NCI-H187 treated with DMSO at 0.1 percent for 48 hours (cell line): ENCODE measurements at places on chromosomes 6 and 20.

DNA sequence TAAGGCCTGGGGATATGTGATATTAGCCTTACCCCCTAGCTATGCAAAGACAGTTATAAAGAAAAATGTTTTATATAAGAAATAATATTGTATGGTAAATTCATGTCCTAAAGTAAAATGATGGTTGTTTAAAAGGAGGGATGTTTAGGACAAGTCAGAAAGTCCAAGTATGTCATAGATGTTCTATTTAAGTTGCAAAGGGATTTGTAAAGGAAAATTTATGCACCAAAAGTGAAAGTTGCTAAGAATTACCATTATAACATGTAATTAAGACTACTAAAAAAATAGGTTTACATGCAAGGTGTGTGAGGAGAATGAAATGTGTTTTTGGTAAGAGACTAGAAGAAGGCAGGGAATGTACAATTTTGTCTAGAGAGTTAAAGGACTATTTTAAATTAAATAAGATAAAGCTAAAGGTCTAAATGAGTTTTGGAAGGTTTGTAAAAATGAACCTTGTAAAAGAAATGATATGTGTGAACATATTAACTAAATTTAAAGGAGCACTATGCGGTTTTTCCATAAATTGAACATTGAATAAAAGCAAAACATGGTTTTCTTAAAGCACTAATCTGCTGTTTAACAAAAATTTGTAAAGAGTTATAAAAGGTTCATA is 22.7 kb upstream of the GOPC start:
- DNase-seq = no peak

DNA sequence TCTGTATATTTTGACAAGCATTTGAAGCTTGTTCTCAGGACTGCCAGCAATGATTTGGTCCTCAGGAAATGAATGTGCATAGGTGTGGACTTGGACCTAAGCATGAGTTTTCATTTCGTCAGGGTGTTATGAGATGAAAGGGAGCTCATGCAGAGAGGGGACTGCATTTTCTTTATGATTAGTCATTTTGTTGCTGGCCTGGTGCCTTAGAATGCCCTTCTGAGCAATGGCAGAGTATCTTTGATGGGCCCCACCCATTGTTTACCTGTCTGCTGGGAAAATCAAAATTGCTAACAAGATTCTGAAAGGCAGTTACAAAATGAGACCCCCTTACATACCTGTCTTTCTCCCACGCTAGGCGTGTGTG is 51.5 kb upstream of the MTHFD1L start:
- DNase-seq = no peak

- no peak for DNase-seq
These were observed at the start of gene SFT2D1 for GRCh38 chr6:166342349-166343149. SFT2D1 (minus strand) TSS chr6:166342545; CDS start chr6:166342481, 64 bp downstream.

GRCh38 chr20:42218621-42219374 is 600.6 kb upstream of the CHD6 start:
- DNase-seq = no peak

- DNase-seq = peak; percentile 23
These were observed 12.4 kb downstream of the LY86 start for GRCh38 chr6:6600875-6601274.

- DNase-seq = no peak
These were observed 18.5 kb upstream of the C6orf141 start for GRCh38 chr6:49531774-49532569.

DNA sequence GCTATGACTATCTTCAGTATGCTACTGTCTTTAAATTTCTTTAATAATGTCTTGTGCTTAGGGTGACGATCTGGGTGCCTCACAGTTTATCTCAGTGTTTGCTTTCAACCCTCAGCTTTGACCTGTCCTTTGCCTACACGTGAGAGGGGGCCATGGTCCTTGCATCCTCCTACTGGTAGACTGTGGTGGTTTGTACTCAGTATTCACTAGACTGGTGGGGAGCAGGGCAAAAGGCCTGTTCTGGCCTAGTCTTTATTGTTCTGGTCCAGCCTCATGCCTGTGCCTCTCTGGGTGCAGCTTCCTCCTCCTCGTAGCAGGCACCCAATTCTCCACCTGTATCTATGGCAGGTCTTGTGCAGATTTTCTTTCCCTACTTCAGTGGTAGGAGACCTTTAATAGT is 354.9 kb downstream of the CD109 start:
- no peak for DNase-seq

DNA sequence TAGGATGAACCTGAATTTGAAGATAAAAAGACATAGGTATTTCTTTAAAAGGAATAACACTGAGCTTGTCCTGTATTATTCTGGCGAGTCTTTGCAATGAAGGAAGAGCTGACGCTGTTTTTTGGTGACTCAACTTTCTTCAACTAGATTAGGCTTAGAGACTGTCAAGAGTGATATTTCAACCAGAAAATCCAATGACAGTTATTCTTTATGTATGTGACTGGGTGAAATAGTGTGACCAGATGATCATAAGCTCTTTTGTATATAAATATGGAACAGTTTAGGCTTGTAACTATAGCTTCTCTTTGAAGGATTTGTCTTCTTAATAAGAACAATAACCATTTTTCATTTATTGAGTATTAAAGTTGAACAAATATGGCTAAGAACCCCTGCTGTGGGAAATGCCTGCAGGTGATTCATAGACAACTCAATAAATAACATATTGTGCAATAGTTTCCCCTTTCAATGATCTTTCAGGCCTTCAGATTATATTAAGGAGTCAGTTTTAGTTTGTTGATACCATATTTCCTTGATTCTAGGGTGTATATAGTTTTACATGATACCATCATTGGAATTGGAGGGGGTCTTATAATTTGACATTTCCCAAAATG is 265.6 kb upstream of the JAG1 start:
- no peak for DNase-seq

GRCh38 chr6:43088654-43089056 is 12.5 kb downstream of the PTK7 start:
- DNase-seq = no peak

DNA sequence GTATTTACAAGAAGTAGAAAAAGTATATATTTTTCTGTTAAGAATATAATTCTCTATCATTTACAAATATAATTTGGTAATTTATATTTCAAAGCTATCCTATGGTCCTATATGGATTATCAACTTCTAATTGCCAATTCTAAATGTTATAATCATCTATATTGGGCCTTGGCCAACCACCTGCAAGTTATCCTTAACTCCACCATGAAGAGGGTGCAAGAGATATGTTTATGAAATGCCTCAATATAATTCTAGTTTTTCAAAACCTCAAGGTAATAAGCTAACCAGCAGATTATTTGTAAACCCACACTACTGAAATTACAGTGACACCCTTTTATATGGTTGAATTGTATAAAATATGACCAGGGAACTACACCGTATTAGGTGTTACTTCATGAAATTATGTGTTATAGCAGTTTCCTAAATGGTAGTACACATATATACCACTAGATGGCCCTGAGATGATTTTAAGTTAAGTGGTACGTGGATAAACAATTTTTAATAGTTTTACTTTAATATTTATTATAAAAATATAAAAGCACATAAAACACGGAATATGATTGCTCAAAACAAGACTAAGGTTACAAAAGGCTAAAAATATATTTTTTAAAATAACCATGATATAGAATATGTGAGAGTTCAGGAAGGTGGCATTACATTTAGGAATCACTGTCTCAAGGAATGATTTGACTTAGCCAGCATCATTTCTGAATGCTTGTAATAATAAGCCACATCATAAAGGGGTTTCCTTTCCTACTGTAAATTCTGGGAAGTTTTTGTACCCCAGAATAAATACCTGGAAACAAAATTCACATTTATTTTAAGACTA is 9.8 kb upstream of the PNISR start:
- DNase-seq = no peak

GRCh38 chr6:45535933-45536332 is 158.2 kb upstream of the SUPT3H start:
- no peak for DNase-seq

GRCh38 chr6:166112580-166112979 is 55.1 kb downstream of the TBXT start:
- no peak for DNase-seq

DNA sequence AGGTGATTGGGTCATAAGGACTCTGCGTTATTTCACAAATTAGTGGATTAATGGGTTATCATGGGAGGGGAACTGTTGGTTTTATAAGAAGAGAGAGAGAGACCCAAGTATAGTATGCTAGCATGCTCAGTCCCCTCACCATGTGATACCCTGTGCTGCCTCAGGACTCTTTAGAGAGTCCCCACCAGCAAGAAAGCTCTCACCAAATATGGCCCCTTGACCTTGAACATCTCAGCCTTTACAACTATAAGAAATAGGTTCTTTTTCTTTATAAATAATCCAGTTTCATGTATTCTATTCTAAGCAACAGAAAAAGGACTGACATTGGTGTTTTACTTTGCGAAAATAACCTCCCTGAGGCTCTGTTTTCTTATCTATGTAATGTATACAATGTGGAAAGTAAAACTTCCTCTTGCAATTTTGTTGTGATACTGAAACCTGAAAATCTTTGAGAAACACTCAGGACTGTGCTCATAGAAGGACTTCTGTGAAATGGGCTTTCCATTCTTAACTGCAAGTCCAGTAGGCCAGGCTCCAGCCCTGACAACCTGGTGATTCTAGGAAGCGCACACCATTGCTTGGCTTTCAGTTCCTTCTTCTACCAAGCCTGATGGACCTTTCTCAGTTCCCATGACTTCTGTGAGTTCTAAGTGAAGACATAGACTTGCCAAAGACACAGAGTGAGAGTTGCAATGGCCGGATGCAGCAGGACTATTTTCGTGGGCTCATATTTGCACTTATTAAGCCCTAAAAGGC is 21.9 kb downstream of the SIRPD start:
- no peak for DNase-seq

- DNase-seq = no peak
These were observed 105.3 kb upstream of the KCNG1 start for GRCh38 chr20:51128198-51128597.

GRCh38 chr20:56175884-56176283 is 72.6 kb upstream of the MC3R start:
- DNase-seq = no peak

- no peak for DNase-seq
These were observed 432.8 kb downstream of the HDGFL1 start for GRCh38 chr6:23002044-23002619.

GRCh38 chr6:95135182-95135581 is 442.2 kb upstream of the MANEA start:
- DNase-seq = no peak

DNA sequence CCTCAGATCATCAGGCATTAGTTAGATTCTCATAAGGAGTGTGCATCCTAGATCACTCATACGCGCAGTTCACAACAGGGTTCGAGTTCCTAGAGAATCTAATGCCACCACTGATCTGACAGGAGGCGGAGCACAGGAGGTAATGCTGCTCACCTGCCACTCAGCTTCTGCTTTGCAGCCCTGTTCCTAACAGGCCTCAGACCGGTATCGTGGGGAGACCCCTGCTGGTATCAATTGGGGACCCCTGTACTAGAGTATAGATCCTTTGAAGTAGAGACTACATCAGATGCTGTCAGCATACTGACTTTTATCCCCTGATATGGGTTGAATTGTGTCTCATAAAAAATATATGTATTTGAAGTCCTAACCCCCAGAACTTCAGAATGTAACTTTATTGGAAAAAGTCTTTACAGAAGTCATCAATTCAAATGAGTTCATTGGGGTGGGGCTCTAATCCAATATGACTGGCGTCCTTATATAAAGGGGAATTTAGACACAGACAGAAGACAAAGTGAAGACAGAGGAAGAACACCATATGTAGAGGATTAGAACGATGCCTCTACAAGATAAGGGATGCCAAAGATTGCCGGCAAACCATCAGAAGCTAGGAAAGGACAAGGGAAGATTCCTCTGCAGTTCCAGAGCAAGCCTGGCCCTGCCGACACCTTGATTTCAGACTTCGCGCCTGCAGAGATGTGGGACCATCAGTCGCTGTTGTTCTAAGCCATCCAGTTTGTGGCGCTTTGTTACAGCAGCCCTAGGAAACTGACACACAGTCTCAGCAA is 104.4 kb upstream of the BTBD3 start:
- DNase-seq = no peak

DNA sequence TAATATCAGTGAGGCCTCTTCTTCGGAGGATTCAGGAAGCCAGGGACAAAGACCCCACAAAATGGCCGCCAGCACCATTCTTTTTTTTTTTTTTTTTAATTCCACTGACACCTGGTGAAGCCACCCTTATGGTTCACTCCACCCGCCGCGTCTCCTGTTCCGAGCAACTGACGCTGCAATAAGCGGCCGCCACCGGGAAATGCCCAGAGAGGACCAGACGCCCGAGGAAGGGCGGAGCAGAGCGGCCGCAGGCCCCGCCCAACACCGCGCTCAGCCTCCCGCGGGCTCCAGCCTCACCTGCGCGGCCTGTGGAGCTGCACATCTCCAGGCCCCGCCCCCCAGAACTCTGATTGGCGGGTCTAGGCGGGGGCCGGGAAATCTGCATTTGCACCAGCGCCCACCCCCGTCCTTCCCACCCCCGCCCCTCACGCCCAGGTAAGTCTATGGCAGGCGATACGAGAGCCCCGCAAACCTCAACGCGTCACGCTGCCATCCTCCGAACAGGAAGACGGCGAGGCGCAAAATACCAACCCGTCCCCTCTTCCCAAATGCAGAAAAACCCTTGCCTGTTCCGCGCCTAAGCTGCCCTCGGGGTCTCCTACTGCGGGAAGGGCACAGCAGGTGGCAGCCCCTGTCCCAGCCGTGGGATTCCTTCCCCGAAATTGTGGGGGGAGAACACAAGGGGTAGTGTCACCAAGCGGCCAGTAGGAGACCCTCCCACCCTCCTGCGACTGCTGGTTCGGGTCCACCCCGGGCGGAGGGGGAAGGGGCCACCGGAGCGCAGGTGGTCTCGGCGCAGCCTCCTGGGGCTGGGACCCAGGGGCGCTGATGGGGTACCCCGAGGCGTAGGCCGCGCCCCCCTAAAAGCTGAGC is 960 bp downstream of the ATP9A start:
- DNase-seq = peak; percentile 68

DNA sequence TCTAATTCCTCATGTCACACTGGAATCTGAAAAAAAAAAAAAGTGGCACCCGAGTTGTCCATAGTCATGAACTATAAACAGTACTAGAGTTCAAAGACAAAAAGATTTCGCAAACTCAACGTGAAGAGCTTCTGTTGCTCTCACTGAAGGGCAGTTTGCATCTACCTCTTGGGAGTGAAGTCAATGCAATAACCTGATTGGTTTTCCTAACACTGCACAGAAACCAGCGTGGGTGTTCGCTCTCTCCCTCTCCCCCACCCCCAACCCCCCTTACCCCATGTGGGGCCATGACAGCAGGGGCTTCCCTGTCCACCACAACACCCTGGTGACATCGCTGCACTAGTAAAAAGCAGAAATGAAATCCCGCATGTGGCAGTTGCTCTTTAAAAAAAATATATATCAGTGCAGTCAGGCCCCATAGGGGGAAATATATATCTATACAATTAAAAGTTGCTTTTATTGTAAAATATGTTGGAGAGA is 66.9 kb downstream of the GMPR start:
- DNase-seq = no peak

- no peak for DNase-seq
These were observed 9.6 kb downstream of the IL22RA2 start for GRCh38 chr6:137163732-137164318.

DNA sequence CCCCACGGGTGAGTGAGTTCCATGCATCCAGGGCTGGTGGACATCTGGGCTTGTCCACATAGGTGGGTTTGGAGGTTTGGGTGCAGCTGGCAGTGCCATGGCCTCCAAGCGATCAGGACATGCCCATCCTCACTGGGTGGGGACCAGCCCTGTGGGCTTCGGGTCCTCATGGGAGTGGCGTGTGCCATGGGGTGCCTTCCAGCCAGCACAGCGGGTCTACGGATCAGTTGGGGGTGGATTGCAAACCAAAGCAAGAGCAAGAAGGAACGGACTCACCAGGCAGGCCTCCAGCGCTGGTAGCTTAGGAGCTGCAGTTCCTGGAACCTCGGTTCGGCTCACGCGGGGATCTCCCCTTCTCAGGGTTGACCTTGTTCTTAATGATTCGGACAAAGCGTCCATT is 364.3 kb downstream of the TAF4 start:
- no peak for DNase-seq
